ENCODE measurements at places on chromosomes 4 and X.

- no peak for DNase-seq
Measured at GRCh38 chrX:41472231-41472815, 25.2 kb downstream of the NYX start.

DNA sequence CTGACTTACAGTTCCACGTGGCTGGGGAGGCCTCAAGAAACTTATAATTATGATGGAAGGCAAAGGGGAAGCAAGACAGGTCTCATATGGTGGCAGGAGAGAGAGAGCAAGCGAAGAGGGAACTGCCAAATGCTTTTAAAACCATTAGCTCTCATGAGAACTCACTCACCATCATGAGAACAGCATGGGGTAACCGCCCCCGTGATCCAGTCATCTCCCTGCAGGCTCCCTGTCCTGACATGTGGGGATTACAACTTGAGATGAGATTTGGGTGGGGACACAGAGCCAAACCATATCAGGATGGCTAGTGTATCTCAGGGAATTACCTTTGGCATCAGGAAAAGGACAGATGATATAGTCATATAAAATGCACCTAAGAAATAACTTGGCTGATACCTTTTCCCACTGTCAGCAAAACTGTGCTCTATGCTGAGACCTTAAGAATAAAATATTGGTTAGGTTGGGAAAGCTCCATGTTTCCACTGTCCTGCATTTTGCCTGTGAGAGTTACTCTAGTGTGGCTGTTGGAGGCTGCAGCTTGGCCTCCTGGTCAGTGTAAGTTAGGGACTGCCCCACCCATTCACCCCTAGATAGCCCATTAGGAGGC lies 110.3 kb downstream of the UCHL1 start:
- DNase-seq: no peak

GRCh38 chr4:89531932-89532640 lies 224.5 kb upstream of the GPRIN3 start:
- no peak for DNase-seq

DNA sequence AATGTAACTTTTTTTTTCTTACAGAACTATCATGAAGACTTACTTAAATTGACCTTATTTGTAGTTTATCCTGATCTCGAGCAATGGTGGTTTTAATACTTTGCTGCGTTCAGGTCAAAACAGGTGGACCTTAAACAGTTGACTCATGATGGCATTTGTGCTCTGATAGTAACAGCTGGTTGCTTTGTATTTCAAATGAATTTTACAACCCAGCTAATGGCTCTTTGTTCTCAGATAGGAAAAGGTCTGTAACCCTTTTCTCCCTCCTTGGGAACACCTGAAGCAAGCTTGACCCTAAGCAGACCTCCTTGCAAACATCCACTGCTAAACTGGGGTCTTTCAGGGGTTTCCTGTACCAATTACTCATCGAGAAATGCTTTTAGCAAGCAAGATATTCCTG lies 79.2 kb downstream of the F11 start:
- DNase-seq: no peak

GRCh38 chrX:41475591-41476241 lies 28.6 kb downstream of the NYX start:
- no peak for DNase-seq

DNA sequence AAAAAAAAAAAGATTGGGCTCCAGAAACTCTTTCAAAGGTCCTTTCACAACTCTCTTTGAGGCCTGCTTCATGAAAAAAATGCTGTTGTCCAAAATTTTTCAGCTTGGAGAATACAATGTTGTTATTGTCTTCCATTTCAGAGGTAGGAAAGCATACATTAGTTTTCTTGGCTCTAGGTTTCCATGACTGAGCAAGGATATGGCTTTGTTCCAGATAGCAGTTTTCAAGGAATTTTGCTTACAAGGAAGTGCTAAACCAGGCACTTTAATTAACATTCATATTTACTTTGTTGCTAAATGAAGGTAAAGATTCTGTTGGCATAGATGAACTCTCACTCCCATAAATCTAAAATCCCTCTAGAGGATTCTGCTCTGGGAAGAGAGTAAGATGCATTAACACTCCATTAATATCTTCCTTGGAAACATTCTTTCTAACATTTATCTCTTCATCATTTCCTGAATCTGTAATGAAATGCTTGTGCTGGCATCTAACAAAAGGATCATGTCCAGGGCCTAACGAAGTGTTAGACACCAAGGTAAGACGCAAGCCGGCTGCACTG lies 118.4 kb downstream of the COL25A1 start:
- DNase-seq: no peak

- peak; percentile 73 for DNase-seq
Measured at GRCh38 chr4:36235306-36235705, 9.0 kb downstream of the ARAP2 start.

GRCh38 chrX:104670051-104670450 lies 104.1 kb downstream of the IL1RAPL2 start:
- no peak for DNase-seq

Measured in hematopoietic multipotent progenitor cell treated with erythropoietin and hydrocortisone succinate and interleukin-3 and kit ligand, for 8 days (in vitro differentiated cells).